ENCODE measurements at places on chromosomes 7 and 10. TPM values are rescaled to one million over a fixed set of nuclear protein-coding genes. Genes with fewer than 3 reads are reported as not detected.

Gene ASIC3
- 3.9 TPM for total RNA-seq

Gene TMEM270
- not detected for total RNA-seq

- peak; percentile 80 for DNase-seq
These were observed 855 bp upstream of the PALD1 start for GRCh38 chr10:70477661-70478162.

DNA sequence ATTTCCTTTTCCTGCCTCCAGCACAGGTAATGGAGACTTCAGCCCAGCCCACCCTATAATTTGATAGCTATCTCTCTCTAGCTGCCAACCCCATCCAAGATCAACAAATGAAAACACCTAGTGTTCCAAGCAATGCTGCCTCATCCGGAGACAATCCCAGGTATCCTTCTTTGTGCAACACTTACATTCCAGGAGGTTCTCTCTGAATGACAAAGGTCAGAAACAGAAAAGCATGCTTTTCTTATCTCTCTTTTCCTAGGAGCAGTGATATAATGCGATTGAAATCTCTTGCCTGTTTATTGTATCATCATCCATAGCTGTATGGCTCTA, 699.3 kb downstream of the INHBA start:
- peak; percentile 31 for DNase-seq

DNA sequence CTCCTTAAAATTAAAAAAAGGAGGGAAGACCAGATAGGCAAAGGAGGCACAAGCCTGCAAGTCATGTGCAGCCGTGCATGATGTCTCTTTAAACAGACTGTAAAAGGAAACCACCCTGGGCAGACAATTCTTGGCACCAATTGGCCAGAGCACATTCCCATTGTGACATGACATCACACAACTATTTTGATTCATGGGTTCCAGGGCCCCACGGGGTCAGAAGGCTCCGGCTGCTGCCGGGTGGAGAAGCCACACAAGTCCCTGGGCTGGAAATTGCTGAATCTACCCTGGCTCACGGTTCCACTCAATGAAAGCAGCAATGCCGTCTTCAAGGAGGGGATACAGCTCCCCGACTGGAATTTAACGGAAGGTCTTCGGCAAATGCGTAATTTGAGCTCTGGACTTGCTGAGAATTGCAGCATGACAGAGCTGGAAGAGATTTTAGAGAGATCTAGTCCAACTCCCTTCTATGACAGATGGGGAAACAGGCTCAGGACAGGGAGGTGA, 140.5 kb downstream of the PRKAG2 start:
- DNase-seq: peak; percentile 86

DNA sequence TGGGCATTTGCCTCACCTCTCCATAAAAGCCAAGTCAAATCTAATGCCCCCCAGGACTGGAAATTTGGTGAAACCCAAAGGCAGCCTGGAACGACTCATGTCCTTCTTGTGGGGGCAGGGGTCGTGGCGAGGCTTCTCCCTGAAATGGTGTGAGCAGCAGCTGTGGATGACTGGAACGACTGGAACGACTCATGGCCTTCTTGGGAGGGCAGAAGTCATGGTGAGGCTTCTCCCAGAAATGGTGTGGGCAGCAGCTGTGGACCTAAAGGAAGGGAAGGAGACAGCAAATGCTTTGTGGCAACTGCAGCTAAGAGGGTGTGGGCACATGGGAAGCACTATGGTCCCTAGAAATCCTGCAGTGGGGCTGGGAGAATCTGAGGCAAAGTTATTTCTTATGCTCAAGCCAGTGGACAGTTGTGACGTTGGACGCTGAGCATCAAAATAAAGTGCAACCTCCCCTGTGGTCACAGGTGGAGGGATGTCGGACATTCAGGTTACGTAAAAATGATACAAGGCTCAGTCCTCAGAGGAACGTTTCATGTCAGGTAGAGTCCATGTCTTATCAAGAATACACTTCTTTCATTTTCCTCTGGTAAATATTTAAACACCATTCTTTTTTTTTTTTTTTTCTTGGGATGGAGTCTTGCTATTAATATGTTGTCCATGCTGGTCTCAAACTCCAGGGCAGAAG, 107.0 kb upstream of the KIF5B start:
- no peak for DNase-seq

- DNase-seq: no peak
These were observed 7.4 kb downstream of the NRCAM start for GRCh38 chr7:108448584-108449505.

DNA sequence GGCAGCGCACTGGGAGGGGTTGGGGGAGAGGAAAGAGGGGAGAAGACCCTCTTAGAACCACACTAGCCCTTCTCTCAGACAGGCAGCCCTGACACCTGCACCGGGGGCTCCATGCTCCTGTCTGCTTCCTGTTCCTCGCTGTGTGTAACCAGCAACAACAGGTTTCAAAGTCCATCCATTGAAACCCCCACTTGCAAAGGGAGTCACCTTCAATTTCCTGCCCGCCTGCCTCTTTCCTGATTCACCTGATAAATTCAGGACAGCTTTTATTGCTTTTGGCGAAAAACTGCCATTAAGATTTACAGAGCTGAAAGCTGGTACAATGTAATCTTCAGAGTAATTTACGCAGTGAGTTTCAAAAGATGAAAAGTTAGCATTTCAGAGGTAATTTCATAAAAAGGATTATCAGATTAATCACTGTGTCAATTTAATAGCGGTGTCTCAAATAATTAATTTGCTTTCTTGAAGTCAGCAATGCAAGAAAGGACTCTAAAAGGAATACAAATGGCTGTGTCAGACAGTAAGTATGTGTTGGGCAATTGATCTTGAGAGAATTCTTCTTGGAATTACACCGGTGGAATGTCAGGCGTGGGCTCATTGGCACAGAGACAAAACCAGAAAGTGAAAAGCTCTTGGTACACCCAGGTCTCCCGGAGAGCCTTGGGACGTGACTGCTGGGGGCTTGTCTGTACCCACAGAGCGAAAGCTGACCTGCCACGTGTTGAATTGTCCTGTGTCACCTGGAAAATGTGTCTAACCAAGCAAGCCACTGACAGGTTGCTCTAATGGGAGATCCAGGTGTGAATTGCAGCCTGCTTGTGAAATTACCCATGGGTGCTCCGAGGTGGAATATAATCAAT, 60.7 kb downstream of the TMEM209 start:
- DNase-seq: peak; percentile 68

GRCh38 chr10:124744102-124745050, at the start of gene FAM53B:
FAM53B (minus strand) TSS chr10:124744378; CDS start chr10:124706713, 37,665 bp downstream.
- DNase-seq: peak; percentile 76

DNA sequence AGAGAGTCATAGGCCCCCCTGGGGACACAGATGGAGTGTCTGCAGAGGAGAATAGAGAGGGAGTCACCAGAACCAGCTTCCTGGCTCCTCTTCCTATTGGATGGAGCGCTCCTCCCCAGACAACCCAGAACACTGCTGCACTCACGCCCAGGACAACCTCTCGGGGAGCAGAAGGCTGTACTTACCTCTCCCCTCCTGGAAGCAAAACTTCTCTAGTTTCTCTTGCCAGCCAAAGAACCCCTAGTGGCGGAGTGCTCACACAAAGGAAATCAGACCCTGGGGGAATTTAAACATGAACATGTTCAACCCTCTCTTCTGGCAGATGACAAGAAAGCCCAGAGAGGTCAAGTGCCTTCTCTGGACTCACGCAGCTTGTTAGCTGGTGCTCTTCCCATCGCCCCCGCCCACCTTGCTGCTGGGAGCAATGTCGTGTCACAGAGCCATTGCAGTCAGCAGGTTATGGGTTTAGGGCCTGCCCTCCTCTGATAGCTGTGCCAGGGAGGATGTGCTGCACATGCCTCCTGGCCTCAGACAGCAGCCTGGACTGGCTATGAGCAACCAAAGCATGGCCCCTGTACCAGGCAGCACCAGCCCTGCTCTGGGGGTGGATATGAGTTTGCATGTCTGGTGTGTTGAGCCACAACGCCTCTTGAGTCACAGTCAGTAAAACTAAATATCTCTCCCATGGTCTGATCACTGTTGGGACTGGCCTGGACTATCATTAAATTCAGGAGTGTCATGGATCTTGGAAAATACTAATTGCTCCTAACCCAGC, 84.4 kb downstream of the SLIT1 start:
- no peak for DNase-seq

- DNase-seq: peak; percentile 52
These were observed 11.6 kb downstream of the IMPDH1 start for GRCh38 chr7:128398016-128398840.

- no peak for DNase-seq
These were observed 572.9 kb downstream of the ETV1 start for GRCh38 chr7:13416544-13416943.

All from MCF 10A (cell line).